HCT116 (cell line): ENCODE measurements at places on chromosomes 2 and 18. TPM values are rescaled to one million over a fixed set of nuclear protein-coding genes. Genes with fewer than 3 reads are reported as not detected.

- DNase-seq: no peak
- peaks cover 17% of the 10 kb centered on the region for H3K4me1 ChIP-seq
- no peak overlapping the region for H3K27ac ChIP-seq
- H3K36me3 ChIP-seq: no peaks in the 10 kb centered on the region
- H3K27me3 ChIP-seq: peaks cover 62% of the 10 kb centered on the region
Observed at GRCh38 chr2:127404466-127405254, 13.6 kb upstream of the PROC start.

GRCh38 chr2:64108666-64109241 is 35.5 kb downstream of the PELI1 start:
- H3K36me3 ChIP-seq: no peaks in the 10 kb centered on the region
- no peak overlapping the region for H3K27ac ChIP-seq
- no peak overlapping the region for H3K4me3 ChIP-seq

- no peak for DNase-seq
- no peaks in the 10 kb centered on the region for H3K27me3 ChIP-seq
- H3K36me3 ChIP-seq: no peaks in the 10 kb centered on the region
- no peak overlapping the region for H3K4me3 ChIP-seq
- peaks cover 3% of the 10 kb centered on the region; the same call in 1 of the 2 replicates for H3K4me1 ChIP-seq
Observed at GRCh38 chr2:136005462-136006196, 20.2 kb upstream of the DARS1 start.

DNA sequence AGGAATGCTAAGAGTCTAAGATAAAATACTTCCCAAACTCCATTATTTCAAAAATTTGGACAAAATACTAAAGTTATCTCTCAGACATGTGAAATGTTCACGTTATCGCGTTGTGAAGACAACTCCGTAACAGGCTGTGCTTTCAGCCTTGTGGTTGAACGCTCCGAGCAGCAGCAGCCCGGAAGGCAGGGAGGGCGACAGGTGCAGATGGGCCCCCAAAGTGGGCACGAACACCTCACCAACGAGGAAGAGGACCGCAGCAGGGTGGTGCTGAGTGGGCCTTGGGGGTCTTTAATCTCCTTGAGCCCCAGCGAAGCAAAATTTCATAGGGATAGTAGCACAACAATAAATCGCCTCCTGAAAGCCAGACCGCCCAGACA is 1.0 kb upstream of the FAM110C start:
- no peaks in the 10 kb centered on the region for H3K36me3 ChIP-seq
- peak overlapping the region; percentile 73 for H3K4me3 ChIP-seq
- peaks cover 15% of the 10 kb centered on the region for H3K4me1 ChIP-seq
- no peaks in the 10 kb centered on the region for H3K27me3 ChIP-seq
- peak overlapping the region; percentile 87 for H3K27ac ChIP-seq

DNA sequence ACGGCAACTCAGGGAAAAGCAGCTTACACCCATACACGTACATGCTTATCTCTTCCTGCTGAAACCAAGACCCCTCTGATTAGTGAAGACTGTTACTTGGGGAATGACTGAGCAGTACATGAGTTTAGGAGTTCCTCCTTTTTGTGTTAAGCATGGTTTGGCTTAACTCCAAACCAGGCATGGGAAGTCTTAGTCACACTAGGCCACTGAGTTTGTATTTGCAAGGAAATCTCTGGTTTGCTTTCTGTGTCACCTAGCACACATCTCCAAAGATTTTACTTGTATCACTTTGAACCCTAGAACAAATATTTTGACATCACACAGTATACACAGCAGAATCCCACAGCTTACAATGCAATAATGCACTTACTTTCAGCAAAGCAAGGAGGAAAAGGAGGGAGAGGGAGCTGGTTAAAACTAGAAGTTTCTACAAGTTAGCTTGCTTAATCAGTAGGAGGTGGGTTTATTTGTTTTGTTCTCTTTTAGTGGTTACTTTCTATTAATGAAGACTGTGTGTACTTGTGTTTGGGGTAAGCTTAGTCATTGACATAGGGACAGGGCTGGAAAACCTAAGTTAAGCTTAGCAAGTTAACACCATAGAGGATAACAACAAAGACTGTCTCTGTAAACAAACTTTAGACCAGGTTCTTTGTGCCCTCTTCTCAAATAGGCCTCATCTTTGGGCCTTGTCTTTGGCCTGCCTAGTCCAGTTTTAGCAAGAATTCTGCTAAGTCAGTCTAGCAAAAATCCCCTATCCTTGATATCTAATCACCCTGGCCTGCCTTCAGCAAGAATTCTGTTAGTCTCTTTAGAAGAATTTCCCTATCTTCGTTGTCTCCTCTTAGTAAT is 219.4 kb downstream of the MREG start:
- DNase-seq: peak; percentile 39
- peaks cover 12% of the 10 kb centered on the region for H3K4me1 ChIP-seq
- H3K4me3 ChIP-seq: no peak overlapping the region
- H3K27ac ChIP-seq: no peak overlapping the region; the same call in 1 of the 2 replicates
- H3K27me3 ChIP-seq: no peaks in the 10 kb centered on the region

C1GALT1C1L gene
- total RNA-seq: 0.20 TPM

- H3K4me3 ChIP-seq: no peak overlapping the region
- no peaks in the 10 kb centered on the region for H3K4me1 ChIP-seq
- no peaks in the 10 kb centered on the region for H3K36me3 ChIP-seq
- H3K27me3 ChIP-seq: no peaks in the 10 kb centered on the region
- H3K27ac ChIP-seq: no peak overlapping the region
Observed at GRCh38 chr18:41731884-41732283, 223.2 kb upstream of the PIK3C3 start.

GRCh38 chr2:185347445-185347844 is 391.2 kb upstream of the FSIP2 start:
- no peaks in the 10 kb centered on the region for H3K36me3 ChIP-seq
- no peak for DNase-seq

SLC11A1 gene
- total RNA-seq: 0.42 TPM

GRCh38 chr18:29191263-29191662 is 1014.3 kb upstream of the CDH2 start:
- DNase-seq: no peak
- H3K4me1 ChIP-seq: no peaks in the 10 kb centered on the region
- H3K27ac ChIP-seq: no peak overlapping the region
- no peaks in the 10 kb centered on the region for H3K27me3 ChIP-seq
- H3K36me3 ChIP-seq: no peaks in the 10 kb centered on the region

NXPH2 gene
- total RNA-seq: not detected

KLHL30 gene
- total RNA-seq: 0.61 TPM

DNA sequence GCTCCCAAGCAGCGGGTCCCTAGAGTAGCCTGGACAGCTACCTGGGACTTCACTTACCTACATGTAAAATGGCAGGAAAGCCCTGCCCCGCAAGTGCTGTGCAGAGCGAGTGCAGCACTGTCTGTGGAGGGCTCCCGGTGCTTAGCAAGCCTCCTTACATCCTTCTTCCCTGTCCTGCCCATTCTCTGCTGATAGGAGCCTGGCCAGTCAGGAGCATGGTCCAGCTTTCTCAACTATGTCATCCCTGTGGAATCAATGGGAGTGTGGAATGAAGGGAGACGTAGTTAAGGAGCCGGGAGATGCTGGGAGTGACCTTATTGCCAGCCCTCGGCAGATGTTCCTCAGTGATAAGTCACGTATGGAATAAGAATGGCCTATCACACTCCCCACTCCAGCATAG is 661.9 kb upstream of the ID2 start:
- H3K4me1 ChIP-seq: no peaks in the 10 kb centered on the region
- no peaks in the 10 kb centered on the region for H3K36me3 ChIP-seq
- H3K27ac ChIP-seq: no peak overlapping the region
- DNase-seq: no peak

- H3K27me3 ChIP-seq: no peaks in the 10 kb centered on the region
- peak overlapping the region; percentile 89 for H3K4me3 ChIP-seq
- no peak for DNase-seq
- peak overlapping the region; percentile 91 for H3K27ac ChIP-seq
- H3K36me3 ChIP-seq: 0 out of 2 replicates have a peak, but pooled peaks cover 3% of the 10 kb centered on the region
Observed at GRCh38 chr2:74502147-74502719, 2.8 kb upstream of the LBX2 start.

GRCh38 chr2:40690036-40690435 is 238.1 kb upstream of the SLC8A1 start:
- no peaks in the 10 kb centered on the region for H3K4me1 ChIP-seq
- no peak overlapping the region for H3K27ac ChIP-seq
- no peak for DNase-seq
- no peak overlapping the region for H3K4me3 ChIP-seq
- no peaks in the 10 kb centered on the region for H3K27me3 ChIP-seq

DNA sequence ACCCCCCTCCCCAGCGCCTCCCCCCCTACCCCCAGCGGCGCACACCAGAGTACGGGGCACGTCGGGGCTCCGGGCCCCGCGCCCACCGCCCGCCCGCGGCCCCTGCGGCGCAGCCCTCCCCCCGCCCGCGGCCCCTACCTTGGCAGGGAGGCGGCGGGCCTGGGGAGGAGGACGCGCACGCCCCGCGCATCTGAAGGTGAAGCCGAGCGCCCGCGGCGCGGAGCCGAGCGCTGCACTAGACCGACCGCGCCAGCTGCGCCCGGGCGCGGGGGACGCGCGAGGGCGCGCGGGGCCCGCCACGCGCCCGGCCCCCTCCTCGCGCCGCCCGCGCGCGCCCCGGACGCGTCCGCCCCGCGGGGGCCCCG is at the start of gene ZNF516:
ZNF516 (minus strand) TSS at position 237 of the 365 bp plus-strand sequence. CDS start 52,188 bp downstream, outside the sequence.
- H3K4me3 ChIP-seq: peak within 1 kb of the TSS; percentile 68
- DNase-seq: no peak
- H3K27me3 ChIP-seq: no peaks in the 10 kb centered on the region
- H3K36me3 ChIP-seq: no peaks in the 10 kb centered on the region

GRCh38 chr18:55123361-55123760 is 164.1 kb upstream of the CCDC68 start:
- H3K27me3 ChIP-seq: peaks cover 16% of the 10 kb centered on the region; the same call in 1 of the 2 replicates
- no peak overlapping the region for H3K4me3 ChIP-seq
- no peak overlapping the region for H3K27ac ChIP-seq
- no peaks in the 10 kb centered on the region for H3K4me1 ChIP-seq

- no peaks in the 10 kb centered on the region for H3K4me1 ChIP-seq
- H3K27ac ChIP-seq: no peak overlapping the region
- peaks cover 47% of the 10 kb centered on the region for H3K27me3 ChIP-seq
- H3K4me3 ChIP-seq: no peak overlapping the region
- no peaks in the 10 kb centered on the region for H3K36me3 ChIP-seq
- DNase-seq: no peak
Observed at GRCh38 chr2:242022550-242023290, 153.2 kb downstream of the RTP5 start.

GRCh38 chr2:128654408-128654807 is 335.7 kb upstream of the HS6ST1 start:
- no peak overlapping the region for H3K4me3 ChIP-seq
- H3K27me3 ChIP-seq: peaks cover 10% of the 10 kb centered on the region
- no peak for DNase-seq

RIT2 gene
- total RNA-seq: not detected
